ENCODE measurements at places on chromosomes 7 and 10.
A peak's percentile ranks its signal among the peaks of the same experiment; 100 is the strongest.

GRCh38 chr7:5679813-5680473, 101.5 kb downstream of the RNF216 start:
- no peak for DNase-seq

DNA sequence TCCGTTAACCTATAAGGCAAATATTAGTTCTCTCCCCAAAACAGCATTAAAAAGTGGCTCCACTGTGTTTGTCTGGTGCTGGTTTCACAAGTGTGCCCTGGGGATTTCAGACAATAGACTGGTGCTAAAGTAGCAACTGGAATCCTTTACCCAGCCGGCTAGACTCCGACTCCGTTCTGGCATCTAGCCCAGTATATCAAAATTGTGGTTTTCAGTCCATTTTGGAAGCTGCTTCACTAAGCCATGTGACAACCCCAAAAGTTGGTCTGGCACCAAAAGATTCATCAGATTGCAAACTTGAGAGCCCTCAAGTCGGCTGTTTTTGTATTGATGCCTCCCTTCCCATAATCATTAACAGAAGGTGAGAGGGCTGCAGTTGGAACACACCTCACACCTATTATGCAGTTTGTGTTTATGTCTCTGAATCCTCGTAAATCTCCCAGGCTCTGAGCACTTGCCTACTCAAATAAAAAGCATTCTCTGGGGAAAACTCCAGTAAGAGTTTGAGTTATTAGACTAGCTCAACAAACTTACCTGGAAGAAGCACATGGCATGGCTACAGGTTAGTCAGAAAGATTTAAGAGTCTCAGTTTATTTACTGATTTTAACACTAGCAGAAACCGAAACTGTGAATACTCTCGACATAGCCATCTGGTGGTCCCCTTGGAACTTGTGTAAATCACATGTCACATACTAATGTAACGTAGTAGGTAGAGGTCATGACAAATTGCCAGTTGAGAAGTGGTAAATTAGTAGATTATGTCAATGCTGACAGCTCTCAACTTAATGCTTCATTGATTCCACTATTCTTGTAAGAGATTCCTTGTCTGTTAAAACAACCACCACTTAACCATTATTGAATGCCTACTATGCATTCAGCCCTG, 14.8 kb upstream of the WNT16 start:
- peak; percentile 6 for DNase-seq

DNA sequence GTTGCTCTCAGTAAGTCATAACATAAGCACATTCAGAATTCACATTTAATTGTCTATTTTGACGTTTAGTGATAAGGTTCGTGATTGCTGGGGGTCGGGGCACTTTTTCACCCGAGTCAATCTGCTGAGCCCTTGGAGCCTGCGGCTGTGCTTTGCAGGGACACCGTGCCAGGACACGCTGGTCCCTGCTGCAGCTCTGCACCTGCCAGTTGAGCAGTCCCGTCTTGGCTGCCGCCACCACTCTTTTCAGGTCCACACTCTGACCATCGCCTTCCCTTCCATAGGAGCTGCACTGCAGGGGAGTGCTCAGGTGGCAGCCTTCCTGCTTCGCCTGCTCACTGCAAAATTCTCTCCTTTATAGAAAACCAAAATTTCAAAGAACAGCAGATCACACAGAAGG, 36.4 kb downstream of the CUL1 start:
- no peak for DNase-seq

- no peak for DNase-seq
Observed at GRCh38 chr7:90201500-90202195, 9.9 kb upstream of the STEAP2 start.

DNA sequence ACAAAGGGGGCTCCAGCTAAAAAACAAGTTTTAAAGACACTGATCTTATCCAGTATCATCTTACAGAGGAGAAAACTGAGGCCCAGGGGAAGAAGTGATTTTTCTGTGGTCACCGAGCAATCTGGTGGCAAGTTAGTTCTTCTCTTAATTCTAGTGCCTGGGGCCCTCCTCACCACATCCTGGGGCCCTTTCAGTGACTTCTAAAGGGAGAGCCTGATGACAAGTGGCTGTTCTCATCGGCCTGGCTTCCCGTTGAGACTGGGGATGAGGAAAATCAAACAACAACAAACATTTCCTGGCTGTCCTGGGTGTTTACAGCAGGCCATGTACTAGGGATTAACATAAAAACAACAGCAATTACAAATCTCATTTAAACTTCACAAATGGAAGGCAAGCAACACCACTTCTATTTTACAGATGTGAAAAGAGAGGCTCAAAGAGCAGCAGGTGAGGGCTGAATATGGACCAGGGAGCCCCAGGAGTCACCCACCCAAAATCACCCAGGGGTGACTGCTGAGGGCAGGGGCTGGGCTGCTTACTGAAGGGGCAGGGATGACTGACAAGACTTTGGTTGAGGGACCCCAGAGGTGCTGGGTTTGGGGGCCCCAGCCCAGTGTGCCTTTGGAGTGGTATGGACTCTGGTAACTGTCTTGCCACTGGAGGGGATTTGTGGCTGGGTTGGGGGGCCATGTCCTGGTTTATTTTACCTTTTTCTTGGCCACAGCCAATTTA, 24.7 kb upstream of the MTPAP start:
- DNase-seq: no peak

DNA sequence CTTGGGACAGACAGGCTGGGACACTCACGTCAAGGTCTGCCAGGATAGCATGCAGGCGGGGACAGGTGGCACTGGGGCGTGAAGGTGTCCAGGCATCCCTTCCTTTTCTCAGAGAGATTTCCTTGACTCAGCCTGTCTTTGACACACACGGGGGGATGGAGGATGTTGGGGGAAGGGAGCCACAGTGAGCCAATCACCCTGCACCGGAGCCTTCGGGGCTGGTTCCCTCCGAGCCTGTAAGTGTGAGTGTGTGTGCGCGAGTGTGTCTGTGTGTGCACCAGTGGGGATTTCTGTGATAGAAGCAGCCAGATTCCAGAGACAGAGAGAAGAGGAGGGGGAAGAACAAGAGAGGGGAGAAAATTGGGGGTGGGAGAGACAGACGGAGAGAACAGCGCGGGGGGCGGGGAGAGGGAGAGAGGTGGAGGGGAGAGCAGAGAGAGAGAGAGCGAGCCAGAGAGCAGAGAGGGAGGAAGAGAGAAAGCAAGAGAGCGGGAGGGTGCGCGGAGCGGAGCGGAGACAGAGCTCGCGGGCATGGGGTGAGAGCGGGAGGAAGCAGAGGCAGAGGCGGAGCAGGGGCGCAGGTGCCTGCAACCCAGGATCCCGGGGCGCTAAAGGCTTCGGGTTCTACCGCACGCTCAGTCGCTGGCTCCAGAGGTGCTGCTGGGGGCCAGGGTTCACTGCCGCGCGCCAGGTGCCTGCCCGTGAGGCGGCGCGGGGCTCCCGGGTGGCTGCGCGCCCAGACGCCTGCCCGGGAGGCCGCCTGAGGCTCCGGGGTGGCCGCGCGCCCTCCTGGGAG, 466 bp upstream of the GPR26 start:
- no peak for DNase-seq

- DNase-seq: no peak
Observed at GRCh38 chr10:52032681-52033629, 281.1 kb upstream of the DKK1 start.

DNA sequence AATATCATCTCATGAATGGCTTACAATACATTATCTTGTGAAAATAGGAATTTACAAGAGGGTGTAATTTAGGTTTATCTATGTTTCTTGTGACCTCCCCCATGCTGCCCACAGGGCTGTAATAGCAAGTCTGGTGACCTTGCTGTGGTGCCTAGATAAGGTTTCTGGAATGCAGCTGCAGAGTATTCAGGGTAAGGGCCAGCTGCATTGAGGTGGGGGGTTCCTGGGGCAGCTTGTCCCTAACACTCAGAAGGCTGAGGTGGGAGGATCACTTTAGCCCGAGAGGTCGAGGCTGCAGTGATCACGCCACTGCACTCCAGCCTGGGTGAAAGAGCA, 5.3 kb upstream of the DHTKD1 start:
- peak; percentile 96 for DNase-seq

- no peak for DNase-seq
Observed at GRCh38 chr10:27535317-27535716, 31.2 kb downstream of the RAB18 start.

GRCh38 chr7:45417735-45418134, 156.4 kb upstream of the ADCY1 start:
- no peak for DNase-seq

DNA sequence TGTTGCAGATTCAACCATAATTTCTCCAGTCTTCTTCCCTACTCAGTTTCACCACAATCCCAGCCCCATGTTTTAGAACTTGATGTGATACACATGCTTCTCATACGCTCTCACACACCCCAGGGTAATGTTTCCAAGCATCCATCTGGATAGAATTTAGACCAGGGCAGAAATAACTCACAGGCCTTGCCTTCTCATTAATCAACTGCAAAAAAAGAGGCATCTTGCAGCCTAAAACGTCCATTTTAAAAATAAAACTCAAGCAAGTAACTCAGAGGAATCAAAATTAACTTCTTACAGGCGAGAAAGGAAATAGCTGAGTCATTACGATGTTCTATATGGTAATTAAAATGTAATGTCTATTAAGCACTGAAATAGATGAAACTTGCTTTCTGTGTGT, 127.2 kb upstream of the RSU1 start:
- no peak for DNase-seq

DNA sequence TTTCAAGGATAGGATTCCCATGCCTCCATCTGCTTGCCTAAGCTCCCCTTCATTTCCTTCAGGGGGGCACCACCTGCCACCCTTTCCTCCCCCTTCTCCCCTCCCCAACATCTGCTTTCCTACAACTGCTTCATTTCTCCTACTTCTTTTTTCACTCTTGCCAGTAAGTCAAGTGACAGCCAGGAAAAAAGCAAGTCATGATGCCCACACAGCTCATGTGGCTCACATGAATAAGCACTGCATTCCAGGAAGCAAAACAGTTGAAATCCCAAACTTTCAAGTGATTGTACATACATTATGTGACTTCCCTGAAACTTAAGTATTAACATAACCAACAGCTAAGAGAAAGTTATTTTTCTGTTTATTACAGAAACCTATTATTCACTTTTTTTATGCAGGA, 78.6 kb downstream of the TNS3 start:
- DNase-seq: peak; percentile 58

GRCh38 chr7:142876991-142877910, 8.3 kb downstream of the TRPV6 start:
- no peak for DNase-seq

GRCh38 chr7:50246551-50246950, 58.0 kb upstream of the IKZF1 start:
- DNase-seq: peak; percentile 49

DNA sequence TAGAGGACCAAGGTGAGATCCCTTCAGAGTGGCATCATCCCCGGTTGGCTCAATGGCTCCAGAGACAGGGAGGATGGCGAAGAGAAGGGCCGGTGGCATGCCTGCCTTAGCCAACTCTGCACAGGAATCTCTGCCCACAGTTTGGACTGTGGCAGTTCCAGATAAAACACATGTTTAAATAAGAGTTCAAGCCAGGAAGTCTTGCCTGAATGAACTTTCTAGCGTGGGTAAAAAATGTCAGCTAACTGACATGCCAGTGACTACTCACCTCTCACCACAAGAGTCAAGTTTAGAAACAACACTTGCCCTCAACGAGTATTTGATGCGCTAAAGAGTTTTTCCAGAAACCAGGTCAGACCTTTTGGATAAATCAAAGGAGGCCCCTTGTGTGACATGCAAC, 3.0 kb downstream of the NOD1 start:
- DNase-seq: no peak

DNA sequence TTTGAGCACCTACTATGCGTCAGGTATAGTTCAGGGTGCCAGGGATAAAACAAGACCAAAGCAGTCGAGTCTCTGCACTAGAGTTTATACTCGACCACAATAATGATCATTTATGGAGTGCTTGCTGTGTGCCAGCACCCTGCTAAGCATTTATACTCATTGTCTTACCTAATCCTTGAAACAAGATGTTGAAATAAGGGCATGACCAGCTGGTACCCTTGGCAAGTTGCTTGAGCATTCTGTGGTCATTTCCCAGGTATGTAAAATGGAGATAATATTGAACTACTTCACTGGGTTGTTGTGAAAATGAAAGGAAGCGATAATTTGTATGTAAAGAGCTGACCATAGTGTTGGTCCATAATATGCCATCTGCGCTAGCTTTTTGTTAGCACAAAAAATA, 185.4 kb downstream of the CYP26A1 start:
- no peak for DNase-seq

DNA sequence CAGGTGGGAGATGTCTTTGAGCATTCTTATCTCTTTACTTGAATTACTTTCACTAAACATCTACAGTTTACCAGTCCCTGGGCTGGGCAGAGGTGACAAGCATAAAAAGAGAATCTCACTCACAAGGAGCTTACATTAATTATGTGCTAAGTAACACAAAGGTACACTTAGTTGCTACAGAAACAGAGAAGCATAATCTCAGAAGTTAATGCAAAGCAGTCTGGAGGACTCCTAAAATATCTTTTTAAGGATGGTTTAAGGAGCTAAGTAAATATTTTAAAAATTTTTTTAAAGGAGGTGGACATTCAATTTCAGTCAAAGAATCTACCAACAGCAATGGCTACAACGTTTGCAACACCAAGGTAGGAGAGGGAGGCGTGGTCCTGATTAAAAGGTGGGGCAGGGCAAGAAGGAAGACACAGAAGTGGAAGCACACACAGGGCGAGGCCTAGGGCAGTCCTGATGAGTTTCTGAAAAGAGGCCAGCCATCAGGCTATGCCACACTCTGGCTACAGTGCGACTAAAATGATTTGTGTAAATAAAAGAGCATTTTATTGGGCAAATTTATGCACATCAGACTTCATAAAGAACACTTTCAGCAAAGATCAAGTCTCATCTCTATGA, 5.3 kb downstream of the LARP4B start:
- no peak for DNase-seq

- no peak for DNase-seq
Observed at GRCh38 chr10:126175641-126176262, 212.5 kb downstream of the ADAM12 start.

DNA sequence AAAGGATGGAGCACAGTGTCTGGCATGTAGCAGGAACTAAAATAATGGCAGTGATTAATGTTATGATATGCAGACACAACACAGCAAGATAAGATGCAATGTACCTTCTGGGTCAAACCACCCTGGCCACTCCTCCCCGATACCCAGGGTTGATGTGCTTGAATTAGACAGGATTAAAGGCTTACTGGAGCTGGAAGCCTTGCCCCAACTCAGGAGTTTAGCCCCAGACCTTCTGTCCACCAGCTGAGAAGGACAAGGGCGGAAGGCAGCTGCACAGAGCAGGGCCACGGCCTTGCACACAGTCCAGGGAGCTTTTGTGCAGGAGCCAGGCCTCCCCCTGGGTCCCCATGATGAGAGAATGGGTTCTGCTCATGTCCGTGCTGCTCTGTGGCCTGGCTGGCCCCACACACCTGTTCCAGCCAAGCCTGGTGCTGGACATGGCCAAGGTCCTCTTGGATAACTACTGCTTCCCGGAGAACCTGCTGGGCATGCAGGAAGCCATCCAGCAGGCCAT, at the start of gene RBP3:
Gene RBP3, plus strand, starts transcription at position 226 of the 514 bp plus-strand sequence. Its CDS starts 122 bp downstream, at position 348.
- no peak for DNase-seq

GRCh38 chr7:99033765-99034164, 110.1 kb downstream of the SMURF1 start:
- DNase-seq: no peak

Measured in hematopoietic multipotent progenitor cell treated with erythropoietin and hydrocortisone succinate and interleukin-3 and kit ligand, for 4 days (in vitro differentiated cells).